ENCODE measurements at places on chromosomes 5 and 9. TPM values are rescaled to one million over a fixed set of nuclear protein-coding genes. Genes with fewer than 3 reads are reported as not detected.

Gene C9
- total RNA-seq: 0.12 TPM

Gene CLIC3
- 6.4 TPM for total RNA-seq

Gene INSYN2B
- 3.9 TPM for total RNA-seq

Gene PPP3R2
- total RNA-seq: not detected

Gene IL13
- total RNA-seq: 1.1 TPM

Gene RUSC2
- total RNA-seq: 12.2 TPM

Gene C9orf153
- 2.8 TPM for total RNA-seq

Gene ANGPTL2
- total RNA-seq: 139 TPM

Gene PSD2
- 0.12 TPM for total RNA-seq

Gene TAS2R1
- total RNA-seq: not detected

Gene TMEM215
- total RNA-seq: not detected

Gene BTNL9
- total RNA-seq: 111 TPM

Gene PCDHA13
- total RNA-seq: 0.96 TPM

Gene GABRB2
- 2.4 TPM for total RNA-seq

Gene SPATA31E1
- total RNA-seq: not detected

Gene IFNA5
- not detected for total RNA-seq

Gene MARVELD2
- 1.6 TPM for total RNA-seq

Gene IL7R
- 23.8 TPM for total RNA-seq

Gene CDC14B
- 40.5 TPM for total RNA-seq

Gene GABRA1
- not detected for total RNA-seq

Gene SPAG8
- total RNA-seq: 2.8 TPM

Gene MCTP1
- 31.6 TPM for total RNA-seq

Gene PCDHB16
- total RNA-seq: 2.3 TPM

Gene STK10
- total RNA-seq: 110 TPM

Gene FOXD4L5
- total RNA-seq: not detected

Gene CCDC192
- not detected for total RNA-seq

Gene MED22
- 20.0 TPM for total RNA-seq

Gene ORM1
- total RNA-seq: 5.4 TPM

Gene NCS1
- 3.5 TPM for total RNA-seq

Gene SLIT3
- 81.2 TPM for total RNA-seq

Gene GLRA1
- not detected for total RNA-seq

Gene LRRC14B
- total RNA-seq: not detected

Gene RGP1
- total RNA-seq: 18.1 TPM

Gene CTNND2
- total RNA-seq: 0.36 TPM

Gene CAVIN4
- total RNA-seq: 0.74 TPM

Gene PAEP
- not detected for total RNA-seq

Gene IL33
- 22.0 TPM for total RNA-seq

All from omental fat pad (tissue), 4 donors.